ENCODE measurements at places on chromosomes 12 and 14.

DNA sequence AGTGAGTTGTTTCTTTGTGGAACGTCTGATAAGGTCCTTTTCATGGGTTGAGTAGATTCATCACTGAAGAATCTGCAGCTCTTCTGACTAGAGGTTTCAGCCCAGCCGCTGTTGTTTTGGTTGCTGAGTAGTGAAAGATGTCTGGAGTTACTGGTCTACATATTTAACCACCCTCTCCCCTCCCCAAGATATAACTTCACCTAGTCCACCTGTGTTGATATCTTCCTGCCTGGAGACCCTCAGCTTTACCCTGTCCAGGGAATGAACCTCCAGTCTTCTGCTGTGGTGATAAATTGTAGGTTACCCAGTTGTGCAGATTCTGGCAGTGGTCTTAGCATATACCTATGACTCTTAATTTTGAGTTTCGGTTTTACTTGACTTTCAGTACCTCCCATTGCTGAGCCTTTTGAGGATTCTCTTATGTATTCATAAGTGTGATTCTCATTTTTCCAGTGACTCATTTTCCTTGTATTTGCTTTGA is 62.9 kb downstream of the CCDC91 start:
- DNase-seq = no peak

DNA sequence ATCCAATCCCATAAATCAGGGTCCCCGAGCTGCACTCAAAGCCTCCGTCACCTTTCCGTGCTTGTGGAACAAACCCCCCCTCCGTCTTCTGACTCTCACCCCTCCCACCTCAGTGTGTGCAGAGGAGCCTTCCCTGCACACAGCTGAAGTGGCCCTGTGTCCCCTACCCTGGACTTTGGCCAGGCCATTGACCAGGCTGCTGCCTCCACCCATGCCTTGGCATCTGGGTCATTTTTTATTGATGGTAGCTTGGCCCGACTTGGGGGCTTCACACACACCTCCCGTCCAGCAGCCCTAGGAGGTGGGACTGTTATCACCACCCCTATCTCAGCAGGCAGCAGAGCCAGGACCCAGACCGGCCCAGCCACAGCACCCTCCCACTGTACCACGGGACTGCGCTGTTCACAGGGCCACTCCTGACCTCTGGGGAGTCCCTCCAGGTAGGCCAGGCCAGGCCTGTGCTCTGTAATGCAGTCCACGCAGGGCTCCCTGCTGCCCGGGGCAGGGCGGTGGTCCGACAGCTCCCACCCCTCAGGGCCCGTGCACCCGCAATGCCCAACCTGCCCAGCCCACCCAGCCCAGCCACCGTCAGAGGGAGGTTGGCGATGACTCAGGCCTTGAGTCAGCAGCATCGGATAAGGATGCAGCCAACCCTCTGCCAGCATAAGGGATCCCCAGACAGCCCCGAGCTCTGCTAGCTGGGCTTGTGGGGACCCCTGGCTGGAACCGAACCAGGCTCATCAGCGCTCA is 9.2 kb upstream of the INF2 start:
- DNase-seq = no peak

GRCh38 chr12:24127919-24128721 is 178.7 kb upstream of the SOX5 start:
- DNase-seq = no peak

DNA sequence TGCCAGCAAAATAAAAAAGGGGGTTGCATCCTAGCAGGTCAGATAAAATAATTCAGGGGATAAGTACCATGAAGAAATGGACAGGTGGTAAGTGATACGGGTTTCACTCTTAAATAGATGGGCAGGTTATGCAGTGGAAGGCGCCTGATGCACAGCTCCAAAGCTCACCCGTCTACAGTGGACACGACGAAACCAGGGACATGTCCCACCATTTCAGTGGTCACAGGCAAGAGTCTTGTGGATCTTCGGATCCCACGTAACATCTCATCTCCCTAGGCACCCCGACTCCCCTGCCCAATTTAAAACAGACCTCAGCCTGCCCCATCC is 60.5 kb downstream of the DDX51 start:
- no peak for DNase-seq

DNA sequence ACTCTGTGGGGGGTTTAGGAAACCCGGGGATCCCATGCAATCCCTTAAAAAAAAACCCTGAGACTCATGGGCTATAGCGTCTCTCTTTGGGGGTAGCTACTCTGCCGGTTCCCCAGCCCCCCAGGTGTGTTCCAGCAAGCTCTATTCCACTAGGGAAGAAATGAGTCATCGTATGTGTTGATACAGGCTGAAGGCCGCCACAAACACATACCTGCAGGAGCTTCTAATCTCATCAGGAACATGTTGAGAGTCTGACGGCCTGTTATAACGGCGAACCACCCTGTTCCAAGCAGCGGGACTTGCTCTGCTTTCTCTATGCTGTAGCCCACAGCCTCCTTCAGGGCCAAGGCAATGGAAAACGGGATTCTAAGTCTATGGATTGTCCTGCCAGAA is 977 bp upstream of the KRT5 start:
- DNase-seq = no peak

DNA sequence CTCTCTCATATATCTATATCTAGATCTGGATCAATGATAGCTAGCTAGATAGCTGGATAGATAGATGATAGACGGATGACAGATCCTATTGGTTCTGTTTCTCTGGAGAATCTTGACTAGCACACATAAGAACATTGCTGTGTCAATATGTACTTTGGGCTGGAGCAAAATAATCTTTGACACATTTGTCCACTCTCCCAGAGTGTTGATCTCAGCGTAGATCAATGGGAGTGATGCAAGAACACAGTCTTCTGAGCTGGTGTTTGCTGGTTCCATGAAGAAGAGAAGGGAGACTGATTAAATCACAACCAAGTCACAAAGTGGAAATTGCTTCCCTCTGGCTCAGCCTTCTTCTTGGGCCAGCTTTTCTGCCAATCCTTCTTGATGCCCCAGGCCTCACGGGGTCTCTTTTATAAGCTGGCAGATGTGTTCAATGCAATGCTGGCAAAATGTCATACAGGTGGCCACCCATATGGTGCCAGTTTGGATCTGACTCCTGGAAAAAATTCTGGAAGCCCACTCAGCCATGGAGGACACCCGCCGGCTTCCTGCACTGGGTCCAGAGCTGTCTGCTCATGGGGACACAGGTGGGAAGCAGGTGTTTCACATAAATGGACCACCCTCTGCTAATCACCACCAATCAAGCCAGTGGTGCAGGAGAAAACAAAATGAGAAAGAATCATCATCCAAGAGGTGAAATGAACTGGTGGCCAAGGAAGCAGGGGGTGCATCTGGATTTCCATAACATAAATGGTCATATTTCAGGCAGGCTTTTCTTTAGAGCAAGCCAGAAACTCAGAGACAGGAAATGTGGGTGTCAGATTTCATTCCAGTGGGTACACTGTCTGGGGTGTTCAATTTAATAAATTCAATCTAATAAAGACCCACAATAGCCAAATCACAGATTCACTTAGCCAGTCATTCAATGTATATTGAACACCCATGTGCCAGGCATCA is 310.3 kb downstream of the DPF3 start:
- DNase-seq = no peak

- no peak for DNase-seq
Observed at GRCh38 chr14:72801381-72801812, 92.5 kb downstream of the DPF3 start.

GRCh38 chr12:1083889-1084262 is 92.9 kb downstream of the ERC1 start:
- peak; percentile 60 for DNase-seq

- peak; percentile 21 for DNase-seq
Observed at GRCh38 chr14:39469094-39469710, 37.0 kb upstream of the FBXO33 start.

- DNase-seq = peak; percentile 71
Observed at GRCh38 chr12:6377667-6377994, 2.3 kb upstream of the SCNN1A start.

GRCh38 chr12:104515899-104516298 is 59.2 kb downstream of the CHST11 start:
- no peak for DNase-seq

Measured in testis (tissue), 5 donors.